ENCODE measurements at places on chromosomes 11 and 22.

- no peak for DNase-seq
Observed at GRCh38 chr11:15836795-15837194, 519.6 kb downstream of the SOX6 start.

DNA sequence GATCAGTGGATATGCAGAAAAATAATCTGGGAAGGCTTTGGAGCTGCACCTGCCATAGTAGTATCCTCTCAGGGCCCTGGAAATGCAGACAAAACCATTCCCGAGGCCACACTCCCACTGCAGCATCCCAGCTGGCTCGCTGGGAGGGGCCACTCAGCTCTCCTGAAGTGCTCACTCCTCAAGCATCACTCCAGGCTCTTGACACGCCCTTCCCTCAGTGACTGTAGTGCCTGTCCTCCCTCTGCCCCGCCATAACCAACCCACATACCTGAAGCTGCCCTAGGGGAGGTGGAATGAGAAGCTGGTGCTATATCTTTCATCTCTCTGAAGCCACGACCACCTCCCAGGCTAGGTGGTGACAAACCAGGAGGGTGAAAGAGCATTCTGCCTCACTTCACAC is 4.8 kb downstream of the DSCAML1 start:
- no peak for DNase-seq

GRCh38 chr22:26097411-26097810 is 71.9 kb upstream of the SEZ6L start:
- DNase-seq, result no peak

DNA sequence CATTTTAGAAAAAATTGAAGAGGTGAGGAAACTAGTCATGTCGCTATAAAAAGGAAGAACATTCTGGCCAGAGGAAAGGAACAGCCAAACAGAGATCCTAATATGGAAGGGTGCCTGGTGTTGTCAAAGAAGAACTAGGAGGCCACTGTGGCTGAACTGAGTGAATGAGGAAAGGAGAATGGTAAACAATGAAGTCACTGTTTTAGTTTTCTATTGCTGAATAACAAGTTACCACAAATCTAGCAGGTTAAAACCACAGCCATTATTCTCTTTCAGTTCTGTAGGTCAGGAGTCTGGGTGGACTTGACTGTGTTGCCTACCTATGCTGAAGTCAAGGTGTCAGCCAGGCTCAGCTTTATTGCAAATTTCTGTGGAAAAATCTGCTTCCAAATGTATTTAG is 549.3 kb upstream of the CCDC90B start:
- DNase-seq, result no peak

GRCh38 chr11:125435461-125436238 is 60.4 kb downstream of the FEZ1 start:
- no peak for DNase-seq

DNA sequence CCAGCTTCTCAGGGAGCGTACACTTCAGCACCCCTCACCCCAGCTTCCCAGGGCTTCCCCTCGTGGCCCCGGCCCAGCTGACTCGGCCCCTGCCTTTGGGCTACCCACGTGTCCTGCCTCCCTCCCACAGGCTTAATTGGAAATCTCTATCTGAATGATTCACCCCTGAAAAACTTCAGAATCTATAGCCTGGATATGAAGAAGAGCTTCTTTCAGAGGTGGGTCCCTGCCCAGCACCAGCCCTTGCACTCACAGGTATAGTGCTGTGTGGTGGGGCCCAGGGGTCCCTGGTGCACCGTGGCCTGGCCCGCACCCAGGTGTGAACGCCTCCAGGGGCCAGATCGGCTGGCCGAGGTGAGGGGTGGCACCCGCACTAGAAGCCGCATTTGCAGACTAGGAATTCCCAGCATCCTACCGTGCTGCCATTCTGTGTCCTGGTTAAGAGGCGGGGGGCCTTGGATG is 38.4 kb downstream of the B3GAT1 start:
- DNase-seq, result no peak

DNA sequence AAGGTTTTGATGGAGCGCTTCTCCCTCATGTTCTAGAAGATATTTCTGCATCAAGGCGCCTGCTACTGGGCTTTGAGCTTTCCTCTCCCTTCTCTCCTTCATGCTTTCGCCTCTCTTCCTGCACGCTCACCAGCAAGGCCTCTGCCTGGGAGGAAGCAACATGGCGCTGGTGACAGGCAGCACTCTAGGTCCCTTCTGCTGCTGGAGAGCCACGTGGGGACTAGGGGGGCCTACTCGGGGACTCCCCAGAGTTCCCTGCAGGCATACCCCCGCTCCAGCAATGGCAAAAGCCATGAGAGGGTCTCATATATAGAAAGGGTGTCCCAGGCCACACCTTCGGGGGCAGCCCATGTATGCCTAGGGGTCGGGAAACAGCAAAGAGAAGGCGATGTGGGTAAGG is 49.7 kb downstream of the GRIK4 start:
- DNase-seq, result no peak

DNA sequence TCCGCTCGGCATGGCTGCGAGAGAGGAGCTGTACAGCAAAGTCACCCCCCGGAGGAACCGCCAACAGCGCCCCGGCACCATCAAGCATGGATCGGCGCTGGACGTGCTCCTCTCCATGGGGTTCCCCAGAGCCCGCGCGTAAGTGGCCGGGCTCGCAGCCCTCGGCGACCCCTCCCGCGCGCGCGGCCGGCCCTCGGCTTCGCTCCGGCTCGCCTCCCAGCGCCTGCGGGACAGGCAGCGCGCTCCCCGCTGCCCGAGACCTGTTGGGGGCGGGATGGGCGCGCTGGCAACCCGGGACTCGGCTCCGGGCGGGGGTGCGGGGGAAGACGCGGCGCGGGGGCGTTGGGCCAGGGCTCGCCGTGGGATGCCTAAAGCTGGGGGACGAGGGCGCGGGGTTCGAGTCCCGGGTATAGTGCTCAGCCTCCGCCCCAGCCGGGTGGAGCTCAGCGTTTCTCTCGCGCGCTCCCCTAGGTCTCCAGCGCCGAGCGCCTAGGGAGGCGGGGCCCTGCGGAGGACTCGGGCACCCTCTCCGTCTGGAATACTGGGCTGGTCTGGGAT is 630 bp downstream of the UBASH3B start:
- peak; percentile 24 for DNase-seq
